ENCODE measurements at places on chromosomes 2 and 18. TPM values are rescaled to one million over a fixed set of nuclear protein-coding genes. Genes with fewer than 3 reads are reported as not detected.

Gene SGPP2
- total RNA-seq = not detected

Gene RAB27B
- total RNA-seq = not detected

Gene KATNAL2
- total RNA-seq = not detected

Gene ANKRD30B
- not detected for total RNA-seq

Gene FRZB
- 0.04 TPM for total RNA-seq

Gene ZNF24
- 79.4 TPM for total RNA-seq

Gene IKZF2
- 0.86 TPM for total RNA-seq

Gene MAP2
- total RNA-seq = not detected

Gene LTBP1
- 0.22 TPM for total RNA-seq

DNA sequence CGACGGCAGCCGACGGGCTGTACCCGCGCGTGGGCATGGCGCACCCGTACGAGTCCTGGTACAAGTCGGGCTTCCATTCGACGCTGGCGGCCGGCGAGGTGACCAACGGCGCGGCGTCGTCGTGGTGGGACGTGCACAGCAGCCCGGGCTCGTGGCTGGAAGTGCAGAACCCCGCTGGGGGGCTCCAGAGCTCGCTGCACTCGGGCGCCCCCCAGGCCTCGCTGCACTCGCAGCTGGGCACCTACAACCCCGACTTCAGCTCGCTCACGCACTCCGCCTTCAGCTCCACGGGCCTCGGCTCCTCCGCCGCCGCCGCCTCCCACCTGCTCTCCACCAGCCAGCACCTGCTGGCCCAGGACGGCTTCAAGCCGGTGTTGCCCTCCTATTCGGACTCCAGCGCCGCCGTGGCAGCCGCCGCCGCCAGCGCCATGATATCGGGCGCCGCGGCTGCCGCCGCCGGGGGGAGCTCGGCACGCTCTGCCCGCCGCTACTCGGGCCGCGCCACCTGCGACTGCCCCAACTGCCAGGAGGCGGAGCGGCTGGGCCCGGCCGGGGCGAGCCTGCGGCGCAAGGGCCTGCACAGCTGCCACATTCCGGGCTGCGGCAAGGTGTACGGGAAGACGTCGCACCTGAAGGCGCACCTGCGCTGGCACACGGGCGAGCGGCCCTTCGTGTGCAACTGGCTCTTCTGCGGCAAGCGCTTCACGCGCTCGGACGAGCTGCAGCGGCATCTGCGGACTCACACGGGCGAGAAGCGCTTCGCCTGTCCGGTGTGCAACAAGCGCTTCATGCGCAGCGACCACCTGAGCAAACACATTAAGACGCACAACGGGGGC is 2.0 kb downstream of the SP9 start:
- peak; percentile 38 for DNase-seq

- DNase-seq = no peak
Measured at GRCh38 chr2:72003124-72003523, 144.5 kb downstream of the CYP26B1 start.

DNA sequence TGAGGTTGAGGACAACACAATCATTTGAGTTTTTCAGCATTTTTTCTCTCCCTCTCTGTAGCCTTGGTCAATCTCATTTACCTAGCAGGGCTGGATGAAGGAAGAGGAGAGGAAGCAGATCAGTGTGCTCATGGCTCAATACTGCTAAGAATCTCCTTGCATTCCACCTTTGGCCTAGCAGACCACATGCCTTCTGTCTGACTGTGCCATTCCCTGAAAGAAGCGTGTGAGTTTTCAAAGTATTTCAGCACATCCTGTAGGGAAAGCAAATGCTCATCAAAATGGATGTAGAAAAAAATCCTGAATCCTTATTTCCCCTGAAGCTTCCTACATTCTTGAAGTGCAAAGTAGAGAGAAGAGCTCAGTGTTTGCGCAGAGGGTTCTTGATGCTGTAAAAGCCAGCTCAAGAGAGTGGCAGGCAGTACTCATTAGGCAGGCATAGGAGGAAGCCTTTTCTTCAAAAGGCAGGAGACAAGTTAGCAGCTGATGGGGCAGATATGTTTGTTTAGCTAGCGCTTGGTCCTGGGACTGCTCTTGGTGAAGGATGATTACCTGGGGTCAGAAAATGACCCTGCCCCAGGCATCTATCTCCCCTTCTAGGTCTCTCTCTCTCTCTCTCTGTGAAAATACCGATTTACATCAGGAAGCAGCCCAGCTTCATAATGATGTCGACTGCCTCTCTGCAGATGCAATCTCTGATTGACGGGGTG is 14.4 kb upstream of the PIK3C3 start:
- no peak for DNase-seq

GRCh38 chr2:41851554-41851953 is 196.3 kb upstream of the PKDCC start:
- no peak for DNase-seq

DNA sequence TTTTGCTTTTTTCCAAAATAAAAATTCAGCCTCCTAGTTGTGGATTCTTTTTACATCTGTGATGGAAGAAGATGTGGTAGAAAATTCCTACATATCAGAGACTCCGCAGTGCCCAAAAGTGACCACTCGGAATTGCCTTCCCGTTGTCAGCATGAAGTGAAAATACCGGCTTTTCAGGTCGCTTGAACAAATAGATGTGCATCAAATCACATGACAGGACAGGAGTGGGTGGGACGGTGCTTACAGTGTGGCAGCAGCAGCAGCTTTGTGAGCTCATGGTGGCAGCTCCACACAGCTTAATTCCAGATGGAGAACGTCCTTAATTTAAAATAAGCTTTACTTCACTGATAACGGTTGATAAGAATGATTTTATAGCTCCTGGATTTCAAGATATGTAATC is 20.3 kb downstream of the SALL3 start:
- DNase-seq = no peak

DNA sequence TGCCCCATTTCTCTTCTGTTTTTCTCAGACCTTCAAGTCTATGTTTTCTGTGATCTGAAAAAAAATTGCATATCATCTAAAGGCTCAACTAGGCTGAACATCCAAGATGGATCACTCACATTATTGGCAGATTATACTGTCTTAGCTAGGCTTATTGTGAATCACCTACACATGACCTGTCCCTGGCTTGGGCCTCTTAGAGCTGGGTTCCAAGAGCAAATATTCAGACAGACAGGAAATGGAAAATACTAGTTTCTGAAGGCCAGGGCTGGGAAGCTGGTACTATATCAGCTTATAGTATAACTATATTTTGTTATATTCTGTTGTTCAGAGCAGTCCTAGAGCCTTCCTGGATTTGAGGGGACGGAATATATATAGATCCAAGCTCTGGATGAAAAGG is 90.3 kb downstream of the PIK3C3 start:
- peak; percentile 13 for DNase-seq

DNA sequence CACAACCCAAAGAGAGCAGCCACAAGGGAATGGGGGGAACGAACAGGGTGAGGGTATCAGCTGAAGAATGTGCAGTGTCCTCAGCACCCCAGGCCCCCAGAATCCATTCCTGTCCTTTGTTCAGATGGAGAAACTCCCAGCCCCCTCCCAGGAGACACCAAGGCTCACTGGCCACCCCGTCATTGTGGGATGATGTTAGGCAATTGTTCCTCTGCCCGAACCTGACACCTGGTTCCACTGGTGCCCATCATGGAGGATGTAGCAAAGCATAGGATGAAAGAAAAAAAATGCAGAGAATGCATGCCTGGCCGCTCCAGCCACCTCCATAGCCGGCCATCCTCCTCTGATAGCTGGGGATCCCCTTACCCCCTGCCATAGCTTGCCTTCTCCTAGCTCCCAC is 197.3 kb upstream of the TWIST2 start:
- DNase-seq = no peak

GRCh38 chr18:59087391-59087790 is 52.3 kb upstream of the SEC11C start:
- DNase-seq = no peak

DNA sequence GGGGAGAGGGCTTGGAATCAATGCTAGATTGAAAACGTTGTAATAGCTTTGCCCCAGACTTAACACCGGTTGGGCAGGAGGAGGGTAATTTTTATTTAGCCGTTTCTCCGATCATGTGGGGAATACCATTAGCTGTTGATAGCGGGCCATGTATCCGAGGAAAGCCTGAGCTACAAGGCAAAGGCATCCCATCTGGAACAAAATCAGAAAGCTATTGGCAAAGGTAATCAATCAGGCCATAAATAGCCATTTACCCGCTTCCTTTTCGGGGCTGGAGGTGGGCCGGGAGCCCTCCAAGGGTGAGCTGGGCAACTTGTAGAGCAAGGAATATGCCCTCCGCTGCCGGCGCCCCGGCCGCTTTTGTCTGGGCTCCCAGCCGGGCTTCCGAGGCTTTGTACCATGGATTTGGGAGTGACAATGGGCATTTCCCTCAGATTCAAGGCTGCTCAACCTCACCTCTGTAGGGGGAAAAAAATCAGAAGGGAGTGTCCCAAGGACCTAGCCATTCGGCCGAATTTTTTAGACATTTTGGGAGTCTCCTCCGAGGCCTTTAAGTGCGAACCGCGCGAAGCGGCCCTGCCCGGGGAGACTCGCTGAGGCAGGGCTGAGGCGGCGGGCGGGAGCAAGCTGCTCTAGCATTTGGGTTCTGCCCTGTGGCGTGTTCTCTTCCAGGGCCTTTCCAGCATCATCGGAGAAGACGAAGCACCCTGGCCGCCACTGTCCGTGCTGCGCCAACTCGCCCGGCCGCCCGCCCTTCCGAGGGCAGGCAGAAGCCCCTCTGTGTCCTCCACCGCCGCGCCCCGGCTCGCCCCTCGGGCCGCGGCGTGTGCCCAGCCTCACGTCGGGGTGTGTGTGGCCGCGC is 1.1 kb upstream of the HOXD9 start:
- DNase-seq = no peak

- no peak for DNase-seq
Measured at GRCh38 chr2:33383855-33384598, 92.4 kb upstream of the RASGRP3 start.

DNA sequence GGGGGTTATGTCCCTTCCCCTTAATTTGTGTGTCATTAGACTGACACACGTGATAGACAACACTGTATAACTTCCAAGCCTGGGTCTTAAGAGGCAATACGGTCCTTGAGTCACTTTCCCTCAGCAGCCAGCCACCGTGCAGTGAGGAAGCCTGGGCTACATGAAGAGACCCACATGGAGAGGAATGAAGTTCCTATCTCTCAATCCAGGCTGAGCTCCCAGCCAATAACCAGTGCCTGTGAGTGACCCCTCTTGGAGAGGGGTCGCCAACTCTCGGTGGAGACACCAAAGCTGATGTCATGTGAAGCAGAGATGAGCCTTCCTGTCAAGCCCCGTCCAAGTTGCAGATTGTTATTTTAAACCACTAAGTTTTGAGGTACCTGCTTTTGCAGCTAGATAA is 5.7 kb upstream of the WDSUB1 start:
- DNase-seq = no peak

DNA sequence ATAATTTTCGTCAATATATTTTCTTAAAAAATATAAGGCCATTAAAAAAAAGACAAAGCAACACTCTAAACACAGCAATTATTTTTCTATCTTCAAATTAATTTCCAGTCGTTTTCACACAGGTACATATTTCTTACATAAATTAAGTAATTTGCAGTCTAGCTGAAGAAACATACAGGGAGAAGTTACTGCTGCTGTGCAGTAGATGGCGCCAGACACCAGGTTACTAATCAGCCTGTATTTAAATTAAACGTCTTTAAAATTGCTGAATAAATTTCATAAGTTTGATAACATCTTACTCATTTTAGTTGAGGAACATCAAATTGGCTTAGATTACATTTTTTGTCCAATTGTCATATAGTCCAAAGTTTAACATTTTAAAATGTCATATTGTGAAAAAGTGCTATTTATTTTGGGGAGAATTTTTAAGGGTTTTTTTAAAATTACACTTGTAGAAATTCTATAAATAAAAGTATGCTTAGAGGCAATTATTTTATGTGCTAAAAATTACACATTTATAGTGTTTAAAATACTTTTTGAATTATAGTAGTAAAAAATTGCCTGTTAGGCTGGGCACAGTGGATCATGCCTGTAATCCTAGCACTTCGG is 88.4 kb downstream of the PMAIP1 start:
- peak; percentile 23 for DNase-seq

DNA sequence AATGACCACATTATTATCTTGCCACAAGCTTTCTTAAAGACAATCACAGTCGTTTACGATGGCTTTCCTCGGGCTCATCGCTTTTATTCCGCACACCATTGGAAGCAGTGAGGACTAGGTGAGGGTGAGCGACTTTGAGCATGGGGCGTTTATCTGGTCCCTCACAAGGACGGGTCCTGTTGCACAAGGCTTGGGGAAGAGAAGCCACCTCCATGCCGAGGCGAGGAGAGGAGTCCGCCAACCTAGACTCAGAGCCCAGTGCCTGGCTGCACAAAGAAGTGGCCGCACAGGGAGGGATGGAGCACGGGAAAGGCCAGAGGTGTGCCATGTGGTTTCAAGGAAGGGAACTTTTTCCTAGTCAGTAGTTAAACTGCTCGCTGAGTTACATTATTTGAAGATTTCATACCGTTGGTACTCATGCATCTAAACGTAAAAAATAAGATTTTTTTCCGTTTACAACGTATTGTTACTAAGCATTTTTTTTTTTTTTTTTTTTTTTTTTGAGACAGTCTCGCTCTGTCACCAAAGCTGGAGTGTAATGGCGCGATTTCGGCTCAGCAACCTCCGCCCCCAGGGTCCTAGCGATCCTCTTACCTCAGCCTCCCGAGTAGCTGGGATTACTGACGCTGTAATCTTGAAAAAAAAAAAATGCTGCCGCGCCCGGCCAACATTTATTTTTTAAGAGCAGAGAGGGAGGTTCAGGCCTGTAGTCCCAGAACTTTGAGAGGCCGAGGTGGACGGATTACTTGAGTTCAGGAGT is 849 bp upstream of the CYP27C1 start:
- DNase-seq = no peak

DNA sequence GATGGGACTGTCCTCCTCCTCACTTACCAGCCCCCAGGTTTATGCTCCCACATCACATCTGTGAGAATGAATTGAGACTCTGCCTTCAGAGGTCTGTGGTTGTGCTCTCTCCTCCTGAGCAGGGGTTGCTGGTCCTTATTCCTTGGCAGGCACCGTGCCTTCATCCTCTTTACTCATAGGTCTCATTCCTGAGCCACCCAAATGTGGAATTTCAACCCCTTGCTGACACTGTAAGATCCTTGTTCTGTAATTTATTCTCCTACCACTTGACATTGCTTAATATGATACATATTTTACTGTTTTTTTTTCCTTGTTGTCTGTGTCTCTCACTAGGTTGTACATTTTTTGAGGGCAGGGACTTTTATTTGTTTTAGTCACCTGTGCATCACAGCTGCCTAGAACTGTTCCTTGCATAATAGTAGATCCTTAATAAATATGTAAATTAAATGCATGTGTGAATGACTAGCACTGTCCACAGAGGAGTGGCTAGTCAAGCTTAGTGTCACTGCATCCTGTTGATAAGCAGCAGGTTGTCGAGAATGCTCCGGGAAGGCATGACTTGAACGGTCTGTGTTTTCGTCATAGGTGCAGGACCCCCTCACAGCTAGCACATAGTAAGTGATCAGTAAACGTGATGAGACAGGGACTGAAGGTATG is 180.6 kb downstream of the ZNF407 start:
- no peak for DNase-seq

- peak; percentile 7 for DNase-seq
Measured at GRCh38 chr2:13558368-13558767, 841.6 kb downstream of the TRIB2 start.

DNA sequence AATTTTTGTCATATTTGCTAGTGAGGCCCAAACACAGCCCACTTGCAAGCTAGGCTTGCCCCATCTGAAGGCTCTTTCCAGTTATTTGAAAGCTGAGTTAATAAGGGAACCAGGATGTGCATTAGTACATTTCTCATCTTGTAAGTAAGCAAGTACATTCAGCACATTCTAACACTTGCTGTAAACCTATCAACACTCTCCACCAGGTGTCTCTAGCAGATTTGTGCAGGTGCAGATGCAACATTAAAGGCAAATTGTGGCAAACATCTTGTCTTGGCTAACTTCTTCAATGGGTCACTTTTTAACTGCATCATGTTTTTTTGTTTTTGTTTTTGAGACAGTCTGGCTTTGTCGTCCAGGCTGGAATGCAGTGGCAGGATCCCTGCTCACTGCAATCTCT is 25.3 kb upstream of the MFSD6 start:
- peak; percentile 62 for DNase-seq
